ENCODE measurements at places on chromosomes 7 and 10.
A peak's percentile ranks its signal among the peaks of the same experiment; 100 is the strongest.

- DNase-seq: no peak
Measured at GRCh38 chr7:109178342-109178741, 608.7 kb downstream of the DNAJB9 start.

GRCh38 chr10:96706331-96706853, 13.9 kb downstream of the PIK3AP1 start:
- DNase-seq: no peak

- no peak for DNase-seq
Measured at GRCh38 chr10:59823111-59823510, 69.9 kb upstream of the MRLN start.

DNA sequence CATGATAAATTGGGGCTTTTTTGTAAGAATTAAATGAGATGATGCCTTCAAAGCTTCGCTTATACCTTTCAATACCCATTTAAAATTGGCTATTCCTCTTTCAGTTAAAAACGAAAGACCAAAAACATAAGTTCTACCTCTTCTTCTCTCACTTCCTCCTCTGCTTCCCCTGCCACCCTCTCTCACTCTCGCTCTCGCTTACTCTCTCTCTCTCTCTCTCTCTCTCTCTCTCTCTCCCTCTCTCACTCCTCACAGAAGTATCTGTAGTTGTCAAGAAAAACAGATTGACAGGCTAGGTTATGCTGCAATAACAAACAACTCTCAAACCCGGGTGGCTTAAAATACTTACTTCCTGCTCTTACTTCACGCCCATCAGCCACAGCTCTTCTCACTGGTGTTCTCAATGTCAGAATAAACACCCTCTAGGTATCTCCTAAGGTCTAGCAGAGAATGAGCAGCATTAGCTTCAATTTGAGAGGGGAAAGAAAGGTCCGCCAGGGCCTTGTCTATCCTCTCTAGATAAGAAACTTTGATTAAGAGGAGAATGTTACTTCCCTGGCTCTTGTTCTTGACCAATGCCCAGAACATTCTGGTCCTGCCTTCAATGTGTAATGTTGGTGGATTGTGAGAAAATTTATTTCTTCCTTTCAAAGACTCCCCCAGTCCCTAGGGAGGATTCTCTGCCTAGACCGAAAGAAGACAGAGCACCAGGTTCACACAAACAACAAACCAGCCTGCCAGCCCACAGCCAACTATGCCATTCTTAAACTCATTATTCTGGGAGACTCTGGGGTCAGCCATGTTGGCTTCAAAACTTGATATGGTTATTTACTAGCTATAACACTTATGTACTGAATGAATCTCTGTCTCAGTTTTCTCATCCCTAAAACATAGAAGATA, 1028.7 kb downstream of the XPNPEP1 start:
- DNase-seq: no peak

- no peak for DNase-seq
Measured at GRCh38 chr10:131099028-131099726, 212.3 kb downstream of the TCERG1L start.

GRCh38 chr7:2608921-2609411, 22.8 kb upstream of the TTYH3 start:
- DNase-seq: no peak

DNA sequence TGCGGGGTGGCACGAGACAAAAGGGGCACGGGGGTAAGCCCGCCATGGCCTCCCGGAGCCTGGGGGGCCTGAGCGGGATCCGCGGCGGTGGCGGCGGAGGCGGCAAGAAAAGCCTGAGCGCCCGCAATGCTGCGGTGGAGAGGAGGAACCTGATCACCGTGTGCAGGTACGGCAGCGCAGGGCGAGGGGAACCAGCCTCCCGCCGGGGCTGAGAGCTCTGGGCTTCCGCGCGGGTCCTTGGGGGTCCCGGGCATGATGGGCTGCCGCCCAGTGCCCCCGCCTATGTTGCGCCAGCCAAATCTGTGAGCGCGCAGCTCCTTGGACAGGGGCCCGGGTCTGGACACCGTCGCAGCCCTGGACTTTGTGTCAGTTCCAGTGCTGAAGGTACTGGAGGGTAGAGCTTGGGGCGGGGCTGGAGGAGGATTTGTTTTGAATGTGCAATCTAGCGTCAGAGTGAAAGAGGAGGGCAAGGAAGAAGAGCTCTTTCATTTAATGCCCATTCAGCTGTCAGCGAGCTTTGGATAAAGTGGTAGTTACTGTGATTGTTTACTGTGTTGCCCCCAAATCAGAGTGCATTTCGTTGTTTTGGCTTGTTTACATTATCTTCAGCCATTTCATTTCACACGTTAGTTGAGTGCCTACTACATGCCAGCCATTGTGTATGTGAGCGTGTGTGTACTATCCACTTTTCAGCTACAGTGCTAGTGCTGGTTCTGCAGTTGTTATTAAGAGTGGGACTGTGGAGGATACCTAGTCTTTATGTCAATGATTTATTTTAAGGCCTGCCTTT, 777 bp downstream of the RUNDC3B start:
- no peak for DNase-seq

GRCh38 chr7:25849500-25850184, 302.4 kb upstream of the NFE2L3 start:
- peak; percentile 74 for DNase-seq

GRCh38 chr10:86667421-86668181, 710 bp upstream of the LDB3 start:
- DNase-seq: no peak

DNA sequence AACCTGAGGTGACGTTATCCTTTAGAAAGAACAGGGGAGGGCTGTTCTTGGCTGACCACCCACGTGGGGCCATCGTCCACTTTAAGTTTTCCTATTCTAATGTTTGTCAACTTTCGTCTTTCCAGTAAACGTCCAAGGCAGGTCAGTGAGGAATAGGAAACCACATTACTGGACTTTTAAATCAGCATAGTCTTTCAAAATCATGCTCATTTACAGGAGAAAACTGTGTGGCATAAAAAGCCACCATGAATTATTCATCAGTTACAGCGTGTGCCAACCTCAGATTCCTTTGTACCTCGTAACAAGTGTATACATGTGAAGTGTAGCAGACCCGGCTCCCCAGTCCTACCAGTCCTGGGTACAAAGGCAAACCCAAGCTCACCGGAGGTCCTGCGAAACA, 25.1 kb upstream of the ABLIM1 start:
- no peak for DNase-seq

- DNase-seq: no peak
Measured at GRCh38 chr7:126948664-126949063, 304.1 kb downstream of the GRM8 start.

DNA sequence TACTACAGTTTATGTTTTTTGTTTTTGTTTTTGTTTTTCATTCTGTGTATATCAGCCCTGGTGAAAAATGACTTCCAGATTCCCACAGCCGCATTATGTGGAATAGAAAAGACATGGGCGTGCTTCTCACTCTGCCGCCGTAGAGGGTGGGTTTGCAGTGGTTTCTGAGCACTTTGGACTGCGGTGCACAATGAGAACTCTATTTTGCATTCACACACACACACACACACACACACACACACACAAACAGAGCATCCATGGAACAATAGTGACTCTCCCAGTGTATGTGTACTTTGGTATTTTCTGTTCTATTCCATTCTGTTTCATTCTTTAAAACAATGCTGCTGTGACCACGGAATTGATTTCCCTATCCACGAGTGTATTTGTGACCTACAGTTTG, 657.3 kb upstream of the FOXK1 start:
- no peak for DNase-seq

- no peak for DNase-seq
Measured at GRCh38 chr7:45416846-45417245, 157.3 kb upstream of the ADCY1 start.

DNA sequence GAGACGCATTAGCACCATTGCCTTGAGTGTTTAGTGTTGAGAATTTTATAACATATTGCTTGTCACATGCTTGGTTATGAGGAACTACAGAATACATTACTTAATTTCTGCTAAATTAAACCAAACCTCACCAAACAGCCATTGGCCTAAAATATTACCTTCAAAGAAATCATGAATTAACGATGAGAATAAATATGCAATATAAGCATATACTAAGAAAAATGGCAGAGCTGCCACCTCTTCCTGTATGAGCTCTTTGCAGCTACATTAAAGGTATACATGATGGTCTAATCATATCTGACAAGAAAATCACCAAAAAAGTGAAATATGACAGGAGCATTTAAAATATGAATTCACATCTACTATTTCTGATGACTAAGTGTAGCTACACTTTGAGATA, 5.2 kb upstream of the RHEB start:
- no peak for DNase-seq

DNA sequence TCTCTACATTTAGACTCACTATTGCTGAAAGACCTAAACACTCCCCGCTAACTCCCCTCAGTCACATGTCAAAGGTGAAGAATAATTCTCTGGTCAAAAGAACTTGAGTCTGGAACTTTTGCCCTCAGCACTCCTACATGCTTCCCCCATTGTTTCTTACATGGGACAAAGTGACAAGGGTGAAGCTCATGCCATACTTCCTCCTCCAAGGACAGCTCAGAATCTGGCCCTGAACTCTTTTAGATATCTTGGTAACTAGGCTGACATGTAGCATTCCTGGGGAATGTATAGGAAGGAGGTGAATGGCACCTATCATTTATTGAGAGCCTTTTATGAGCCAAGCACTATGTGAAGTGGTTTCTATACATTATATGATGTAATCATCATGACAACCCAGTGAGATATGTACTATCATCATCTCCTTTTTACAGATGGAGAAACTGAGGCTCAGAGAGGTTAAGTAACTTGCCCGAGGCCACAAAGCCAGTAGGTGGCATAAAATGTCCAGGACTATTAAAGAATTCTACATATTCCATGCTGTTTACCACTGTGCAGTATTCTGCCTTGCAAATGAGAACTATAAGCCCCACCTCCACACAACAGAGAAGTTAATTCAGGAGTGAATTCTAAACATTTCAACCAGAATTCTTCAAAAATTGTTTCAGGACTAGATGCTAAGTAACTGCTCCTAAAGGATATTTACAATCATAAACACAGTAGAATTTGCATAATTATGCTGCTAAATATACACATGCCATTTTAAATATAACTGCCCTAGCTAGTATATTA, 246.6 kb downstream of the ARHGAP21 start:
- no peak for DNase-seq

DNA sequence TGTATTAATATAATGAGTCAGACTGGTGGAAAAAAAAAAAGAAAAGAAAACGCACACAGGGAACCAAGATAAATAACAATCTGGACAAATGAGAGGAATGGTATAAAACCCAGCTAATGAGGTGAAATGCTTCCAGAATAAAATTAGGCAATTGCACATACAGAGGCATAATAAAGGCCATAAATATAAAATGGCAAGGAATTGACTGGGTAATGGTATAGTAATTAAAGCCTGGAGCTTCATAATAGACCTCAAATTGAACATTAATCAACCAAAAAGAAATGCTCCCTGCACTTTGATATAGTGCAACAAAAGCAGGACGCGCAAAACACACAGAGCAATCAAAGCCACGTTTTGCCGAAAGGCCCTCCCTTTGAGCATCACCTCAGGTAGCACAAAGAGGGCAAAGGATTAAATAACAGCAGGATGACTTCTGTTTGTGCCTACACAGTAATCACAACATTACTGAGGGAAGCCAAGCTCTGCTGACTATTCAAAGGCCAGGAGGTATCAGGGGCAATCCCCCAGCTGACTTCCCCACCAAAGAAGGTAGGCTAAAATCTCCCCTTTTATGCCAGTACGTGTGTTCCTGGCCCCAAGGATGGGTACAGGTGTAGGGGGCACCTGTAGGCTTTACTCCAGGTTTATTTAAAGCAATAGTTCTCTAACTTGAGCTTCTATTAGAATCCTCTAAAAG, 343.7 kb downstream of the ELMO1 start:
- no peak for DNase-seq

GRCh38 chr10:79137300-79137756, 68.6 kb downstream of the ZMIZ1 start:
- no peak for DNase-seq

DNA sequence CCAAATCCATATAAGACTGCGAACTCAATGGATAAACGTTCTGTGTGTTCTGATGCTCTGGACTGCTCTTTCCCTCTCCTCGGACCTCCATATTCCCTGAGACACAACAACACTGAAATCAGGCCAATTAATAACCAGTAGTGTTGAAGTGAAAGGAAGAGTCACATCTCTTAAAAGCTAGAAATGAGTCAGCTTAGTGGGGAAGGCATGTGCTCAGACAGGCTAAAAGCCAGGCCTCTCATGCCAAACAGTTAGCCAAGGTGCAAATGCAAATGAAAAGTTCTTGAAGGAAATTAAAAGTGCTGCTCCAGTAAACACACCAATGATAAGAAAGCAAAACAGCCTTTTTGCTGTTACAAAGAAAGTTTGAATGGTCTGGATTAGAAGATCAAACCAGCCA, 29.3 kb downstream of the TNS3 start:
- DNase-seq: peak; percentile 62

DNA sequence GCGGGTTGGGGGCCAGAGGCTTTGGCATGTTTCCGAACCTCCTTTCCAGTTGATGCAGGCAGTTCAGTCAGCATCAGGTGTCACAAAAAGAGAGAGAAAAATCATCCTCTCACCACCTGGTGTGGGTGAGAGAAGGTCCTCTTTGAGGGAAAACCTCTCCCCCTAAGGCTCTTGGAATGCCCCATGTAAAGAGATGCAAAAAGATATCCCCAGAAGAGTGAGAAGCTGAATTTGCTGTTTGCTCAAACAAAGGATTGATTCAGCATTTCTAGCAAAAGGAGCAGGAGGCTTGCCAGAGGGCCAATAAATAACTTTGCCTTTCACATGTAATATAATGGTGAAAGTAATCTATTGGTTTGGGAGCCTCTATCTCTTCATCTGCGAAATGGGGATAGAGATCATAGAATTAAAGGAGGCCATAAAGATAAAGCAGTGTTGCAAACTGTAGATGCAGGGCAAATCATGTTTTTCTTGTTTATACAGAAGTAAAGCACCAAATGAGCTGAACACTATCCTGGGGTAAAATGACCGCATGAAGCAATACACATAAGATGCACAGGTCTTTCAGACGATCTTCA, 425.9 kb downstream of the LRMDA start:
- DNase-seq: no peak

- DNase-seq: no peak
Measured at GRCh38 chr7:45716380-45717203, 142.4 kb downstream of the ADCY1 start.

GRCh38 chr7:50860174-50860573, 77.5 kb upstream of the GRB10 start:
- no peak for DNase-seq

Measured in GM04503 (cell line).